ENCODE measurements at places on chromosomes 13 and 19. TPM values are rescaled to one million over a fixed set of nuclear protein-coding genes. Genes with fewer than 3 reads are reported as not detected.

DNA sequence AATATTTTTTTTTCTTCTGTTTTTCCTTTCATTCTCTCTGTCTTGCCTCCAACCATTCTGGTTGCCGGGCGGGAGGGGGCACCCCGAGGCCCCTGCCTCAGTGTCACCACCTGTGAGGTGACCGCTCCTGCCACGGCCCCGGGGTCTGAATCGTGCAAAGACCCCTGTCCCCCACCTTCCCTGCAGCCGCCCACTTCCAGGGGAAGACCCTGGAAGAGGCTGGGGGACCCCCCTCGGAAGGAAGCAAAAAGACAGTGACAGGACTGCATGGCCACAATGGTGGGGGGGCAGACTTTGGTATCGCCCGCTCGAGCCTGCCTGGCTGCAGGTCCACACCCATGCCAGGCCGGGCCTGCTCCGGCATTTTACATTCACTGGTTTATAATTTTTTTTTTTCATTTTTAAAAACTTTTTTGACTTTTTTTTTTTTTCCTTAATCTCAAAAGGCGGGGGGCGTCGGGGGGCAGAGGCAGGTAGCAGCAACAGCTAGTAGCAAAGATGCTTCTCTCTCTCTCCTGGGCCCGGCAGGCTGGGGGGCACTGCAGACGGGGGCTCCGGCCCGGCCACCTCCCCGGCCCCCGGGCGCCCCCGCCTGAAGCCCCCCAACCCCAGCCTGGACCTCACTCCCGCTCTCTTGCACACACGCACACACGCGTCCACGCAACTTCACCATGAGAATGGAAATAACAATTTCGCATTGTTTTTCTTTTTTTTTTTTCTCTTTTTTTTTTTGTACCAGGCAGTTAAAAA lies 22.6 kb downstream of the ZBTB7A start:
- DNase-seq = no peak

DNA sequence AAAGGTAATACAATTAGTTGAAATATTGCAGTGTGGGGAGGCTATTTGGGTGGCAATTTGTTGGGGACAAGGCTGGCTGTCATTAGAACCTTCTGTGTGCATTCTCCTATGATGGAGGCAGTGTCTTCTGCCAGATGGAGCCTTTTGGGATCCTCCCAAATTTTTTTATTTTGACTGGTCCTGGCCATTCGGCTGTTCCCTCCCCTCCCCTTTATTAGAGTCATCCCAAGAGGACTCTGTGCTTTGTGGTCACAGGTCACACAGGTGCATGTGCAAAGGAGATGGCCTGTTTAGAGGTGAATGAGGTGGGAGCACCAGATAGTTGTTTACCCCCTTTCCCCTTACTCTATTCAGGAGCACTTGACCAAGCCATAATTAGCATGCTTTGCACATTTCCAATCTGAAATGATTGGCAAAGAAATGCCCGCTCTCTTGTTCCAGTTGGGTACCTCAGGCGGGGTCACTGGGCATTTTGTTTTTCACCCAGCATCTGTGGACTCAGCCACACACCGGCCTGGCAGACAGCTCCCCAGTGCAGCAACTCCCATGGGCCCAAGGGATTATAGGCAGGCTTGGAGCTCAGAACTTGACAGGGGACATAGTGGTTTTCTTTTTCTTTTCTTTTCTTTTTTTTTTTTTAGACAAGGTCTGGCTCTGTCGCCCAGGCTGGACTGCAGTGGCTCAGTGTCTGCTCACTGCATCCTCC lies 19.8 kb downstream of the GATAD2A start:
- no peak for DNase-seq

DNA sequence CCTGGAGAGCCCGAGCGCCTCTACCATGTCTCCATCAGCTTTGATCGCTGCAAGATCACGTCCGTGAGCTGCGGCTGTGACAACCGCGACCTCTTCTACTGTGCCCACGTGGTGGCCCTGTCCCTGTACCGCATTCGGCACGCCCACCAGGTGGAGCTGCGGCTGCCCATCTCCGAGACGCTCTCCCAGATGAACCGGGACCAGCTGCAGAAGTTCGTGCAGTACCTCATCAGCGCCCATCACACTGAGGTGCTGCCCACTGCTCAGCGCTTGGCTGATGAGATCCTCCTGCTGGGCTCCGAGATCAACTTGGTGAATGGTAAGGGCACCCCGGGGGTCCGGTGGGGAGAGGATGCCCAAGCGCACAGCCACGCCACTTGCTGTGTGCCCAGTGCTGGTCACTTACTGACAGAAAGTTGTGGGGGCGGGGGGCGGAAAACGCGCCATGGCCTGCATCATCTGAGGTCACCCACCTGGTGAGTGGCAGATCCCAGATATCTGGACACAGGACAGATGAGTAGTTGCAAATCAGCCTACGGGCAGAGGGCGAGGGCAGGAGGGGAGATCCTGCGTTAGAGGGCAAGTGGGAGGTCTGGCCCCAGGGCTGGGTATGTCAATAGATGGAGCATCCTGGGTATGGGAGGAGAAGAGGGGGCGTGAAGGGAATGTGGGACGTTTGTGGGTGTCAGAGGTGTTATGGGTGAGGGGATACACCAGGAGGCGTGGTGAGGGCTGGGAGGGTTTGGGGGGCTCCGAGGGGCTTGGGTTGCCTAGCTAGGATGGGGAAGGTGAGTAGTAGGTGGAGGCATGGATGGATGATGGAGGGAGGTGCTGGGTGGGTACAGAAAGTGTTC lies 9.8 kb downstream of the ZSWIM4 start:
- DNase-seq = no peak

DNA sequence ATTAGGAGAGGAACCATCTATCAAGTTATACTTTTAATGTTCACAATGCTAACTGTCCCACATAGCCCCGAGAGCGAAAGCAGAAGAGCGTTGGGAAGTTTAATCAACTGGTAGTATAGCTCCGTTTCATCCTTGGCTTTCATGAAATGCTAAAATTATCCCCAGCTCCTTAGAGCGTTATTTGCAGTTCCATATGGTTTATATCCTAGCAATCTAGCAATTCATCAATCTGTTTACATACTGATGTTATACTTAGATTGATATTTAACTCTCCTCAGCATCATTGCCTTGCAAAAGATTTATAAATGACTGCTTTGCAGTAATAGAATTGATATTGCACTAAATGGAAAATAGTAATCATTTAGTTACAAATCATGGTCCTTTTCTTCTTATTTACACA lies 419.8 kb downstream of the COG6 start:
- DNase-seq = no peak

GRCh38 chr19:30513082-30513411 lies 140.9 kb downstream of the ZNF536 start:
- DNase-seq = no peak

- no peak for DNase-seq
Measured at GRCh38 chr13:99527301-99527700, 26.0 kb downstream of the TM9SF2 start.

Gene KLHL26
- 0.28 TPM for total RNA-seq
